ENCODE measurements at places on chromosomes 7 and 10.

DNA sequence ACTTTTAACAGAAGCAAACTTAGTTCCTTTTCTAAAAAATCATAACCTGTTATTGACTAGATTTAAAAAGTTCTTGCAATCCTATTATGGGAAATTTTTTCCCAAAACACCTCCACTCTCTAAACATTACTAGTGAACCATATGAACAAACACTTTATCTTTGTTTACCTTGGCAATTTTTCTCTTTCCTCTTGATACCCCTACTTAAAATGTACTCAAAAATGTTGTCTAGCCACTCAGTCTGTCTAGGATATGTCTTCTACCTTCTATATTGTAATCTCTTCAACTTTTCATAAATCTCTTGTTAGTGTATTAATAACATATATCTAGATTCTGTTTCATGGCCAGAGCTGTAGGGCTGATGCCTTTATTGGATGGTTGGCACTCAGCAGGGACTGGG, 630.0 kb upstream of the GRM3 start:
- no peak for DNase-seq

- DNase-seq = no peak
Observed at GRCh38 chr10:125266541-125266940, 106.2 kb upstream of the CTBP2 start.

GRCh38 chr7:36658335-36659171, 65.7 kb downstream of the AOAH start:
- DNase-seq = peak; percentile 14

- peak; percentile 29 for DNase-seq
Observed at GRCh38 chr7:147022056-147022455, 905.5 kb downstream of the CNTNAP2 start.

DNA sequence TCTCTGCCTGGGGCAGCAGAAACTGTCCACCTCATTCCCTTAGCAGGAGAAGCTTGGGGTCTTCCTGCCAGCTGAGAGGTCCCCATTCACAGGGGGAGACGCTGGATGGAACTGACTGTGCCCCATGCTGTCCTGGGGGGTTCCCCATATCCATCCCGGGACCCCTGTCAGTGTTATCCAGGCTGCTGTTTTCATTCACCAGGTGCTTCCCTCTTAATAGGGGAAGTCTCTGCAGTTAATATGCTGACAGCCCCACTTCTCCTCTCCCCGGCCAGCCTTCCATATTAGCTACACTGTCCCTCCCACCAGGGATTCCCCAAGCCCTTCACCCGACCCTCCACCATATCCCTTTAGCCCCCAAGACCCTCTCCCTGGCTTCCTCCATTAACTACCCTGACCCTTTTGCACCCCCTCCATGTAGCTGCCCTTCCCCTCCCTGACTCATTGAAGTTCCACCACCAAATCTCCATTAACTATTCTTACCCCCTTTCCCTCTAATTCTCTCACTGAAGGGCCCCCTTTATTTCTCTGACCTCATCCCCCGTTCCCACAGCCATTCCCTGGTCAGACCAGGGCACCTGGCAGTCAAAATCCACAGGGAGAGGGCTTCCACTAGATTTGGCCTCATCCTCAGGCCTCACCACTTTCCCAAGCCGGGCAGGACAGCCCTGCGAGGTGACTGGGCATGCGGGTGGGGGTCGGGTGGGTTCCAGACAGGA, 92.0 kb upstream of the PAX2 start:
- DNase-seq = no peak

DNA sequence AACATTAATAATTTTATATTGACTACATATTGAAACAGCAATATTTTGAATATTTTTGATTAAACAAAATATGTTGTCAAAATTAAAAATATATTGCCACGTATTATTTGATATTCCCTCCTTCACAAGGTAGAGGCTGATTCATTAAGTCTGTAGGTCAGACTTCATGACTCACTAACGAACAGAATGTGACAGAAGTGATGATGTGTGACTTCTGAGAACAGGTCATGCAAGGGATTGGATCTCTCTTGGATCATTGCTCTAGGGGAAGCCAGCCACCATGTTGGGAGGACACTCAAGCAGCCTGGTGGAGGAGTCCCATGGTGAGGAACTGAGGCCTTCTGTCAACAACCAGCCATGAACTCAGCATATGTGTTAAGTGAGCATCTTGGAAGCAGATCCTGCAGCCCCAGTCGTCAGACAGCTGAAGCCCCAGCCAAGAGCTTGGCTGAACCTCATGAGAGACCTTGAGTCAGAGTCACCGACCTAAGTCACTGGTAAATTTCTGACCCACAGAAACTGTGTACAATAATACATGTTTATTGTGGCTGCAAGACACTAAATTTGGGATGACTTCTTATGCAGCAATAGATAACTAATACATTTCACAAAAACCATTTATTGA, 66.6 kb downstream of the HTR5A start:
- no peak for DNase-seq

GRCh38 chr7:126778101-126778500, 474.6 kb downstream of the GRM8 start:
- DNase-seq = no peak

GRCh38 chr10:19169684-19170083, 121.1 kb downstream of the MALRD1 start:
- DNase-seq = no peak

- no peak for DNase-seq
Observed at GRCh38 chr7:26147030-26147429, 5.0 kb upstream of the NFE2L3 start.

DNA sequence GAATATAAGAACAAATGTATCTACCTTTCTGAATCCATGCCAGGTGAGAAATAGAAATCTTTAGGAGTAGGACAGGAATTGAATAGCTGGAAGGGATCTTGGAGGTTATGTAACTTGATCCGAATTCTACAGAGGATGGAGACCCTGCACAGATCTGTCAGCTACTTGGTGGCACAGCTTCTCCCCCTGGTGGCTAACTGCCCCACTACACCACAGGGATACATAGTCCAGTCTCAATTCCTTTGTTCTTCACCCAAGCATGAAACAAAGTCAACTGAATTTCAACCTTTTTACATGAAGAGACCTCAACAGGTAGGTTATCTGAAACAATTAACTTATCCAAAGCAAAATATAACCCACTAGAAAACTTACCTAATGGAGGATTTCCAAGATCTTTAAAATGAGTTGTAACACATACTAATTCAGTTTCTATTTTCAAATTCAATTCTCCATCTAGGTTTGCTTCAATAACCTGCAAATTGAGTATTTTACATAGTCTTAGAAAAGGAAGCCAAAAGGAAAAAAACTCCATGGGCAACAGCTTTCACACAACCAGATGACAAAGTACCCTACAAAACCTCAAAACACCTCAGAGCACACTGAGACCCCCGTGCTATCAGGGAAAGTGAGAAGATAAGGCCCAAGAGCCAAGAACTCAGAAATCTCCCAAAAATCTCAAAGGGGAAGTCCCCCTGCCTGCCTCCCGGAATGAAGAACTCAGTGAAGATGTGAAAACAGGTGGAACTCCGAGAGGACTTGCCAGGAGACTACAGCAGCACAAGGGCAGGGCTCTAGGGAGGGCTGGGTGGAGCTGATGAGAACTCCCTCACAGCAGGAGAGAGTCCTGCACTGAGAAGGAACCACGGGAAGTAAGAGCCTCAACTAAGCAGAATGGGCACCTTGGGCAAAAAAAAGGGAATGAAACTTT, 10.3 kb downstream of the HUS1 start:
- peak; percentile 65 for DNase-seq

DNA sequence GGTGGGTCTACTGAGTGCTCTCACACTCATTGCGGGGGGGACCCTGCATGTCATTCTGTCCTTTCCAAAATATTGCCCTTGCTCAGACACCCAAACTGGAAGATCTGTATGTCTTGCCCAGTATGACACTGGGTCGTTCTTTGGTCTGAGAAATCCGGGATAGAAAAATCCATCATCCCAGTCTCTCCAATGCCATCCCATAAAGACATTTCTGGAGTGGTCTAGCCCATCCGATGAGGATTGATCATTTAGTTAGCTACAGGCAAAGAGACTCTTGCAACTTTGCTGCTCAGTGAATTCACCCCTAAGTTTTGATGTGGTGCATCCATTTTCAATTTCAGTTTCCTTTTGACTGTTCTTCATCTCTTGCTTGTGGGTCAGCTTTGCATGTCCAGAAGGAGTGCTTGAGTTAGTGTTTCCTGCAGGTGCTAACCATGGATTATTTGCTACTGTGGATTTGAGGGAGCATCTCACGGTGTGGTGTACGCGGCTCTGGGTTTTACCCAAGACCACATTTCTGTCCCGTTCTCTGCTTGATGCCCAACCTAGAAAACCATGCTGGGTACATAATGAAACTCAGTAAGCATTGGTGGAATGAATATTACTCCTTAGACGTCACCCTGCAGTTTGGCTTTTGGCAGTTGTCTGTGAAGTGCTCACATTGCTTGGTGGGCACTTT, 247.0 kb upstream of the MKI67 start:
- DNase-seq = no peak

DNA sequence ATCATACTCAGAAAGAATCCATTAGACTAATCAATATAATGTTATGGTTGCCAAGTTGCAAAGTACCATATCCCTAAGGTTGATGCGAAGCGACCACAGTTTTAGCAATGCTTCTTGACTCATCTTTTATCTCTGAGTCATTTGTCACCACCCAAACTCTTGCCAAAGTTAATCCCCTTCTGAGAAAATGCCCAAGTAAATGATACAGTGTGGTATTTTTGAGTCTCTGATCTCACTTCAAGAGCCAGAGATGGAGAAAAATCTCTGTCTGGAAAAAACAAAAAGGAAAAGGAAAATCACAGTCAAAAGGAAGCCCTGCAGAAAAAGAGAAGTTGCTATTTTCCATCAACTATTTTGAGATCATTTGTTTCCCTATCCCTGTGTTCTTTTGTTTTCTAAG, 26.7 kb upstream of the OTUD1 start:
- DNase-seq = peak; percentile 49

DNA sequence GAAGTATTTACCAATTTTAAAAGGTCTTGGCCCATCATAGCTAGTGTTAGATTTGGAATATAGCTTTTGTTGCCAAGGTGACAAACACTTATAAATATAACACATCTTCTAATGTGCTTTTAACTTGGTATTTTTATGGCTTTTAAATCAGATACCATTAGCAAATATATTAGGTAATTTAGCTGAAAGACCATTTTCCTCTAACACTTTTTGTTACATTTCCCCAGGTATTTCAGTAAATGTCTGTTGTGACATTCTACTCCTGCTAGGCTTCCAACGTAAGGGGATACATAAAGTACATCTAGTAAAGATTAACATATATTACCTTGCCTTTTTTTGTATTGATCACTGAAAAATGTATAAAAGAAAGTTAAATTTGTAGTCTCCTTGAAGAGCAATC, 75.0 kb upstream of the SEM1 start:
- DNase-seq = no peak

DNA sequence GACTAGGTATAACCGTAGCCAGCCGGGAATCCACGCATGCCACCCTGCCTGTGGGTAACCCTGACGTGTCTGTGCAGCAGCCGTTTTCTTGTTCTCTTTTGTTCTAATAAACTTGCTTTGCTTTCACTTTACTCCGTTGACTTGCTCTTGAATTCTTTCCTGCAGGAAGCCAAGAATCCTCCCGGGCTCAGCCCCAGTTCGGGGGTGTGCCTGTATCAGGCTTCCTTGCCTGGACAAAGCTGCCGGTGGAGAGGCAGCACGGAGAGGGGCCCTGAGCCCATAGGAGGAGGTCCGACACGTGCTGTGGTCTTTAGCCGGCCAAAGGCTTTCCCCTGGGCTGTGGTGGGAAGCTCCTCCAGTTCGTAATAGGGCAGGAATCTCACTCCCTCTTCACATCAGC, 256.5 kb upstream of the PPP2R2D start:
- DNase-seq = no peak

DNA sequence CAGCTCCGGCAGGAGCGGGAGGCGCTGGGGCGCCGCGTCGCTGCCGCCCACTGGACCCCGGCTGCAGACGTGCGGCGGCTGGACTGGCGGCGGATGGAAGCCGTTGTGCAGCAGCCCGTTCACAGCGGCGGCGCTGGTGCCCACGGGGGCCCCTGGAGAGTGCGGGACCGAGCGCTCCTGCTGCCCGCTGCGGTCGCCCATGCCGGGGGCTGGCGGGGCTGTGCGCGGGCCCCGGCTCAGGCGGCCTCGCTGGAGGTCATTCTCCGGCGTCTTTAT, 413 bp downstream of the PANK1 start:
- peak; percentile 69 for DNase-seq

- no peak for DNase-seq
Observed at GRCh38 chr10:34624323-34625153, 190.6 kb downstream of the PARD3 start.

- DNase-seq = no peak
Observed at GRCh38 chr7:10802011-10802410, 171.7 kb upstream of the PHF14 start.

DNA sequence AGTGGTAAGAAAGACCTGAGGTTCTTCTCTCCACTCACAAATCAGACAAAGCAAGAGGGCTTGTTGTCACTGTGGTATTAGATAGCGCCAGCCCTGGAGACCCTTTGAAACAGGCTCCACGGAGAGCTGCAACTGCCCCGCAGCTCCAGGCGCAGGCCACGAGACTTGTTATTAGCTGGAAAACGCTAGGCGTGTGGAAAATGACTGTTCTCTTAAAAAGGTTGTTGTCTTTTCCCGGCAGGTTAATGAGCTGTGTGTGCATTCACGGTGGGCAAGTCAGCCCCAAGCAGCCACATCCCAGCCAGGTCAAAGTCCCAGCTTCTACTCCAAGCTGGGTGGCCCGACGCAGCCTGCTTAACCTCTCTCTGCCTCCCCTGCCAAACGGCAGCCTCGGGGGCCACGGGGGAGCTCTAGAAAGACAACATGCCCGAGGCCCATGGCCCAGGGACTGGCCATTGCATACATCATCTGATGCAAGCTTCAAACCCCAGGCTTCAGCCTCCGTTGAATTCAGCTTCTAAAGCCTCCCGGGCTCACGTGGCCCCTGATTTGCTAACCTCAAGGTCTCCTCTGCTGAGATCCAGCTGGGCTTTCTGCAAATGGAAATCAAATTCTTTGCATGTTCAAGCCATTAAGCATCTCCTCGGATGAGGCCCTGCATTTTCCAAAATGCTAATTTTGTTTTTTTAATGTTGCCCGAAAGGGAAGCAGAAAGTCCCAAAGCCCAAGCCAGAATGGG, 61.3 kb upstream of the DNAAF5 start:
- DNase-seq = peak; percentile 61

DNA sequence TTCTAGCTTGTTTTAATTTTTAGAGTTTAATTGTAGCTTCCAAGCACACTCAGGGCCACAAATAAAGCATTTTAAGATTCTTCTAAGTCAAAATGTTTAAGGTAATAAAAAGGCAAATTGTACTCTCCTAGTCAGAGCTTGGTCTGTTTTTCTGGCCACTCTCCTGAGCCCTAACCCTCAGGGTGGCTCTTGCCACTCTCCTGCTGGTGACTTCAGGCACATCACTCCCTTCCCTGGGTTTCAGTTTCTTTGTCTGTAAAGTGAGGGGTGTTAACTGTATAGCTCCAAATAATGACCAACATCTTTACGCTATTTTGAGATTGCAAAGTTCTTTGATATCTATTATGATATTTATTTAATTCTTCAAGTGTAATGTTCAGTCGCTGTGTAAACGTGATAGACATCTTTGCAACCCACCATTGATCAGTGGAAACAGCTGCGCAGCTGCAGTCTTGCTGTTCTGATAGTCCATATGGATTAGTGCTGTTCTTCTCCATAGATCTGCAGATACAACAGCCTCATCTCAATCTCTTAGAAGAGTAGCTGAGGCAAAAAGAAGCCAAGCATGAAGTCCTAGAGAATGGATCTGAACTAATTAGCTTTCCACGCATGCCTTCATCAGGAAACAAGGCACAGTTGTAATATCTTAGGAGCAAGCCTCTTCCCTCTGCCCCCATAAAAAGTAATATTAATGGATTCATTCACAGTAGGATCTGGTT, 189.9 kb downstream of the PLPP4 start:
- DNase-seq = no peak
